ENCODE measurements at places on chromosomes 4 and X. TPM values are rescaled to one million over a fixed set of nuclear protein-coding genes. Genes with fewer than 3 reads are reported as not detected.

DNA sequence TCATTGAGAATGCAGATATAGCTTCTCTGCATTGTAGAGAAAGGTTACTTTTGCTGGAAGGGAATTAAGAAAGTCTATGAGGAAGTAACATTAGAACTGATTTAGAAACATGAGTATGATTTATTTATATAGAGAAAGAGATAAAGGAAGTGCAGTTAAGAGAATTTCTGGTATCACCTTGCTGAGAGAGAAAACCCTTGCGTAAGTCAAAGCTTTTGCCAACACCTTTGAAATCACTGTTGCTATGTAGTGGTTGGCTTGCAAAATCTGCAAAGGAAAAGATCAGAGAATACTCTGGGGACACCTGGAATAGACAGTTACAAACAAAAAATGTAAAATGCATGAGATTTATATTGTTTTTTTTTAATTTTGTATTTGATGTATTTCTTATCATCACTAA is 137.3 kb upstream of the RXFP1 start:
- no peak for DNase-seq

- no peak for DNase-seq
Measured at GRCh38 chr4:36278789-36279188, 2.6 kb upstream of the DTHD1 start.

- DNase-seq = no peak
Measured at GRCh38 chrX:154355776-154356140, 18.7 kb downstream of the FLNA start.

- no peak for DNase-seq
Measured at GRCh38 chr4:37721995-37722638, 35.9 kb upstream of the RELL1 start.

Gene DIPK2B
- 286 TPM for total RNA-seq

GRCh38 chr4:17599826-17600225 is 14.6 kb upstream of the MED28 start:
- no peak for DNase-seq

GRCh38 chrX:27565992-27566391 is 24.2 kb upstream of the DCAF8L2 start:
- peak; percentile 26 for DNase-seq

Gene RNF128
- total RNA-seq = 2.5 TPM

DNA sequence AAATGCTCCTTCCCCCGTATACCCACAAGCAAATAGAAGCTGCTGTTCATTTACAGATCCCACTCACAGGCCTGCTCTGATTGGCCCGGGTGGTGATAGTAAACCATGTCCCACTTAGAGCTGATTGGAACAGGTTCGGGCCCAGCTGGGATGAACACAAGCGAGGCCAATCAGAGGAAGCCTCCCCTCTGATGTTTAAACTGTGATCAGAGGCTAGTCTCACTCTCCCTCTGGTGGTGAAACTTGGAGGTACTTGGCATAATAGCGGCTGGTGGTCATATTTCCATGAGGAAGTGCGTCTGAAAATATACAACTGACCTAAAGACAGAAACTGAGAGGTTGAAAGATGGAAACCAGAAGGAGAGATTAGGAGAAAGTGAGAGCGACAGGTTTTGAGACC is 51.5 kb upstream of the TRPC3 start:
- DNase-seq = peak; percentile 33

GRCh38 chr4:181517491-181517890 is 725.7 kb upstream of the TENM3 start:
- no peak for DNase-seq

GRCh38 chr4:140046016-140046415 is 108.0 kb downstream of the MAML3 start:
- no peak for DNase-seq

DNA sequence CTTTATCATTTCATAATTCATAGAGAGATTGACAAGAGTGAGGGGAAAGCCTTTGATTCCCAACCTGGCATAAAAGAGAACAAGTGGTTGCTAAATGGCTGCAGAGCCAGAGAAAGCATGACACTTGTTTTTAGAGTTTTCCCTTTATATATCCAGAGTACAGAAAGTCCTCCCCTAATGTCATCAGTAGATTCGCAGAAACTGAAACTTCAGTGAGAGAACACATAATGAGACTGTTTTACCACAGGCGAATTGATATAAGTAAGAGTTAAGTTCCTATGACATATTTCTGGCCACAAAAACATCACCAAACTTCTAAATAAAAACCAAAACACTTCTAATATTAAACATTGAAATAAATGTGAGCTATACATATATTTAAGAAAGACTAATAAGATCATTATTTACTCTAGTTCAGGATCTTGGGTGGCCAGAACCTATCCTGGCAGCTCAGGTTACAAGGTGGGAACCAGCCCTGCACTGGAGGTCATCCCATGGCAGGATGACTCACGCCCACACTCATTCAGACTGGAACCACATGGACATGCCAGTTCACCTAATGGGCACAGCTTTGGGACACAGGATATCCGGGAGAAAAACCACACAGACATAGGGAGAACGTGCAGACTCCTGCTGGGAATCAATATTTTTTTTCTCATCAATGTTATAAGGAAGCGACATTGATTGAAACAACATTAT is 35.5 kb downstream of the NWD2 start:
- no peak for DNase-seq

Gene PCDH18
- 14.8 TPM for total RNA-seq

Gene SMIM31
- total RNA-seq = not detected

GRCh38 chrX:1593286-1594271 is 2.2 kb downstream of the AKAP17A start:
- DNase-seq = no peak

DNA sequence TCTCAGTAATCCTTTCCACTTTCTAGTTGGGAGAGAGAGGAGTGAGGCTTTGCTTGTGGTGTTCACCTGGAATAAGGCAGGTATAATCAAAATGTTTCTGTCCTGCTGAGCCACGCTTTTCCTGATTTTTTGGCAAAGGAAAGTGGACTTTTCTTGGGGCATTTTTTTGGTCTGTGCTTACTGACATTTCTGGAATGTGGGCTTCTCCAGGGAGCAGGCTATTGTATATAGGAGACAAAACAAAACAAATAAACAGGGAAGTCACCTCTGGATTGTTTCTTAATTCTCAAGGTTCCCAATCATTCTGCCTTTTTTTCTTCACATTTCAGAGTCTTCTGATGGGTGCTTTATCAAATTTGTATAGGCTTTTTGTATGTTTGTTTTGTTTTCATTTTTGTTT is 25.7 kb upstream of the RP2 start:
- no peak for DNase-seq

Gene MAGEA4
- 0.23 TPM for total RNA-seq

- DNase-seq = no peak
Measured at GRCh38 chr4:17376205-17376604, 135.7 kb downstream of the QDPR start.

DNA sequence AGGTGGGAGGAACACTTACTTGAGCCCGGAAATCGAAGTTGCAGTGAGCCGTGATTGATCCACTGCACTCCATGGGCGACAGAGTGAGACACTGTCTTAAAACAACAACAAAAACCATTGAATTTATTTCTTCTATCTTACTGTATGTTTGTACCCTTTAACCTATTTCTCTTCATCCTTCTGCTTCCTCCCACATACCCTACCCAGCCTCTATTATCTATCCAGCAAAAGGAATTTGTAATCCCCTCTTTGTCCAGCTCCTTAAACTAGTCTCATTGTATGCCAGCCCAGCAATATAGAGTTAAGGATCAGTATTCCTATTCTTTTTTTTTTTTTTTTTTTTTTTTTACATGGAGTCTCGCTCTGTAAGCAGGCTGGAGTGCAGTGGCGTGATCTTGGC is 1.9 kb upstream of the NKAP start:
- no peak for DNase-seq

GRCh38 chrX:9327086-9327746 is 137.6 kb upstream of the TBL1X start:
- DNase-seq = no peak

Measured in endothelial cell (in vitro differentiated cells).